ENCODE measurements at places on chromosomes 1 and 21.
A peak's percentile ranks its signal among the peaks of the same experiment; 100 is the strongest.

GRCh38 chr21:34836103-34836932 lies 167.5 kb downstream of the CLIC6 start:
- DNase-seq, result peak; percentile 99
- peaks cover 23% of the 10 kb centered on the region for H3K4me1 ChIP-seq
- peaks cover 55% of the 10 kb centered on the region for H3K36me3 ChIP-seq
- H3K4me3 ChIP-seq, result no peak overlapping the region
- no peaks in the 10 kb centered on the region for H3K27me3 ChIP-seq
- peak overlapping the region; percentile 67 for H3K27ac ChIP-seq

GRCh38 chr1:31609514-31610118 lies 7.9 kb upstream of the HCRTR1 start:
- no peak overlapping the region for H3K4me3 ChIP-seq
- no peaks in the 10 kb centered on the region for H3K27me3 ChIP-seq
- H3K36me3 ChIP-seq, result no peaks in the 10 kb centered on the region
- no peak overlapping the region for H3K27ac ChIP-seq
- no peak for DNase-seq

- no peaks in the 10 kb centered on the region for H3K4me1 ChIP-seq
- H3K4me3 ChIP-seq, result no peak overlapping the region
- no peak for DNase-seq
- H3K27ac ChIP-seq, result no peak overlapping the region
- no peaks in the 10 kb centered on the region for H3K27me3 ChIP-seq
- no peaks in the 10 kb centered on the region for H3K36me3 ChIP-seq
Observed at GRCh38 chr21:26587736-26588201, 14.7 kb upstream of the CYYR1 start.

DNA sequence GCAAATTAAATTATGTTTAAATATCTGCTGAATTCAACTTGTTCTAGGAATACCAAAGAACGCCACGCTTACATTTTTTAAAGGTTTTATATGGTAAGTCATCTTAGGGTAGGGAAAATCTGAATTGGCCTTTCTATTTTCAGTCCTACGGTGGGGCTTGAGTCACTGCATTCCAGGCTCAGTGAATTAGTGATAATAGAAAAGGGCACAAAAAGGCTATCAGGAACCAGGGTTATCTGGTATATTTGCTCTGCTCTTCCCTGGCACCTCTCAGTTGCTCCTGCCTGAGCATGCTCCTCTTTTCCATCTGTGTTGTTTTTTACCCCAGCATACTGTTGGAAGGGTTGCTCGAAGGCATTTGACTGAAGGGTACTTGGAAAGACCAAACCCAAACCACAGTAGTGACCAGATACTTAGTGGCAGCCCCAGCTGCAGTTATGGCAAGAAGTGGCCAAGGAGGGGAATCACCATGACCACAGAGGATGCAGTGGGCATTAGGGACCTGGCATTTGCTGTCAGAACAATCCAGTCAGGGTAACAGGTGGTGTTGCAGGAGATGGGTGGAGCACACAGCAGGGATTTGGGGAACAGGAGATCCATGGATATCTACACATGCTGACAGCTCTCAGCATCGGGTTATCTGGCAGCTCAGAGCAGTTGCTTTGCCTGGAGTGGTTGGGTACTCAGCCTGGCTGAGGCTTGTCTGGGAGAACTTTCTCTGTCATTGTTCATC lies 2.3 kb downstream of the OVAAL start:
- H3K36me3 ChIP-seq, result no peaks in the 10 kb centered on the region
- H3K27me3 ChIP-seq, result no peaks in the 10 kb centered on the region

DNA sequence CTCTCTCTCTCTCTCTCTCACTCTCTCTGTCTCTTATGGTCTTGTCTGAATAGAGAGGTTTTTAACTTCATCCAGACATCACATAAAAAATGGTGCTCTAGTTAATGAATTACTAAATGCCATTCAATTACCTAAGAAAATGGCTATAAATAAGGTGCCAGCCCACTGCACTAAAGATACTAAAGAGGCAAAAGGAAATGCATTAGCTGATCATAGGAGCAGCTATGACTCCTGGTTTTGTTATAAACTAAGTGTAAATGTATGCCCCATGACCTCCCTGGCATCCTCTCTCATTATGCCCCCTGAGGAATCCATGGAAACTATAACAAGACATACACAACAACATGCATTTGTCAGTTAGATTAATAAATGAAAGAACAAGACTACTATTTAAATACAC lies 57.5 kb upstream of the PDC start:
- DNase-seq, result no peak
- no peak overlapping the region for H3K4me3 ChIP-seq
- H3K4me1 ChIP-seq, result no peaks in the 10 kb centered on the region
- H3K27me3 ChIP-seq, result no peaks in the 10 kb centered on the region

DNA sequence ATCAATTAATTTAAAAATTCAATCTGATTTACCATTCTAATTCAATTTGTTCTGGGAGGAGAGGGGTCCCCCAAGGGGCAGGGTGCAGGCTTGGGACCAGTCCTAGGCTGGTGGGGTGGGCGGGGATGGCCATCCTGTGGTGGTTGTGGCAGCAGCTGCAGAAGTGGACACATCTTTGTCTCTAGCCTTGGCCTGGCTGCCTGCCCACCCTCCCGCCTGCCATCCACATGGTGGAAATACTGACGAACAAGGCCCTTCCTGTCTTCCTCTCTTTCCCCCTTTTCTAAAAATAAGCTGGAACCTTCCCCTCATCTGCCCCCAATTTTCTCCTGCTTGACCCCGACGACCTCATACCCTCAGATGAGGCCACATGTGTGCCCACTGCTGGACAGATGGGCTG lies 130.9 kb downstream of the FOXD2 start:
- no peak overlapping the region for H3K27ac ChIP-seq
- H3K4me3 ChIP-seq, result no peak overlapping the region
- no peaks in the 10 kb centered on the region for H3K36me3 ChIP-seq
- H3K27me3 ChIP-seq, result no peaks in the 10 kb centered on the region

DNA sequence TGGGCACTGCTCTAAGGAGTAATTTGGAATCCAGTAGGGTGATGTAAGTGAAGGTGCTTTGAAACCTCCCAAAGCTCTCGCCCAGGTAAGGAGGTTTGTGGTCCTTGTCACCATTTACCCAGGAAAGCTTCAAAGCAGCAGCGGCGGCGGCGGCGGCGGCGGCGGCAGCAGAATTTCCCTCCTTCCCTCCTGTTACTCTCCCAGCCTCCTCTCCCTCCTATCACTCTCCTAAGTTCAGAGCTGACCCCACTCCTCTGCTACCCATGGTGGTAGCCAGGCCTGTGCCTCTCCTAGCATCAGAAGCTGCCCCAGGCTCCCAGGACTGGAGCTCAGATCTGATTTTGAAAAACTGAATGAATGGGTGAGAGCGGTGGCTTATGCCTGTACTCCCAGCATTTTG lies 60.7 kb downstream of the ACBD3 start:
- H3K4me1 ChIP-seq, result peaks cover 20% of the 10 kb centered on the region
- no peak overlapping the region for H3K4me3 ChIP-seq
- no peaks in the 10 kb centered on the region for H3K36me3 ChIP-seq
- no peak overlapping the region for H3K27ac ChIP-seq
- no peak for DNase-seq

GRCh38 chr1:193270996-193271395 lies 84.6 kb upstream of the B3GALT2 start:
- no peak overlapping the region for H3K4me3 ChIP-seq
- DNase-seq, result no peak
- H3K4me1 ChIP-seq, result no peaks in the 10 kb centered on the region
- H3K36me3 ChIP-seq, result no peaks in the 10 kb centered on the region
- H3K27ac ChIP-seq, result no peak overlapping the region
- H3K27me3 ChIP-seq, result no peaks in the 10 kb centered on the region

GRCh38 chr1:98565951-98566350 lies 95.6 kb upstream of the SNX7 start:
- no peaks in the 10 kb centered on the region for H3K36me3 ChIP-seq
- H3K4me3 ChIP-seq, result no peak overlapping the region
- H3K27me3 ChIP-seq, result no peaks in the 10 kb centered on the region
- no peak overlapping the region for H3K27ac ChIP-seq

DNA sequence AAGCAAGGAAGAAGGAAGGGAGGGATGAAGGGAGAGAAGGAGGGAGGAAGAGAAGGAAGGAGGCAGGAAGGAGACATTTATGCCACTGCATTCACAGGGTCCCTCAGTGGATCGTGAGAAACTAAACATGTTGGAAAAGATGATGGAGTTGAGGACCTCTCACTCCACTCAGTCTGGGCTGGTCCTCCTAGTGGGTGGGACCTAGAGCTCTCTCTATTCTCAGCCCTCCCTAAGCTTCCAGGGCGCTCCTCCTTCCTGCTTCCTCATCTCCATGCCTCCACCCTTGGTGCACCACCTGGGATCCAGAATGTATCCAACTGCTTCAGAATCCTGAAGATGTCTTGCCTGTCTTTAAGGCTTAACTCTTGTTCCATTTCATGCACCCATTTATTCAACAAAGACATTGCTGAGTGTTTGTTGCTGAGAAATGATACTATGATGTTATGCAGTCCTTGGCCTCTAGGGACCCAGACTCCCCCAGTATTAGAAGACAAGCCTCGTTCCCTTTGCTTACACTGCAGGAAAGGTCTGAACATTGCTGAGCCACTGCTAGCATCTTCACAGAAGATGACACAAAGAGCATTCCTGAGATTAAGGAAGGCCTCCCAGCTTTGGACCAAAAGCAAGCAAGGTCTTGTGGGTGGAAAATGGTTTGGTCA lies 88.5 kb downstream of the BEND5 start:
- peak; percentile 6 for DNase-seq
- H3K4me3 ChIP-seq, result no peak overlapping the region
- no peaks in the 10 kb centered on the region for H3K27me3 ChIP-seq
- no peaks in the 10 kb centered on the region for H3K36me3 ChIP-seq

- no peaks in the 10 kb centered on the region for H3K27me3 ChIP-seq
- H3K4me1 ChIP-seq, result no peaks in the 10 kb centered on the region
Observed at GRCh38 chr1:20587661-20588053, 1.2 kb upstream of the CDA start.

- H3K27ac ChIP-seq, result no peak overlapping the region
- no peak overlapping the region for H3K4me3 ChIP-seq
- peaks cover 4% of the 10 kb centered on the region for H3K4me1 ChIP-seq
- H3K27me3 ChIP-seq, result no peaks in the 10 kb centered on the region
- DNase-seq, result peak; percentile 23
- no peaks in the 10 kb centered on the region for H3K36me3 ChIP-seq
Observed at GRCh38 chr1:224565186-224565585, 50.9 kb upstream of the CNIH3 start.
